Stimulated activated CD8-positive, alpha-beta memory T cell treated with anti-CD3 and anti-CD28 coated beads, Interleukin-4, amount 100 ng/mL, for 48 hours (primary cell): ENCODE measurements at places on chromosomes 12 and 14.

DNA sequence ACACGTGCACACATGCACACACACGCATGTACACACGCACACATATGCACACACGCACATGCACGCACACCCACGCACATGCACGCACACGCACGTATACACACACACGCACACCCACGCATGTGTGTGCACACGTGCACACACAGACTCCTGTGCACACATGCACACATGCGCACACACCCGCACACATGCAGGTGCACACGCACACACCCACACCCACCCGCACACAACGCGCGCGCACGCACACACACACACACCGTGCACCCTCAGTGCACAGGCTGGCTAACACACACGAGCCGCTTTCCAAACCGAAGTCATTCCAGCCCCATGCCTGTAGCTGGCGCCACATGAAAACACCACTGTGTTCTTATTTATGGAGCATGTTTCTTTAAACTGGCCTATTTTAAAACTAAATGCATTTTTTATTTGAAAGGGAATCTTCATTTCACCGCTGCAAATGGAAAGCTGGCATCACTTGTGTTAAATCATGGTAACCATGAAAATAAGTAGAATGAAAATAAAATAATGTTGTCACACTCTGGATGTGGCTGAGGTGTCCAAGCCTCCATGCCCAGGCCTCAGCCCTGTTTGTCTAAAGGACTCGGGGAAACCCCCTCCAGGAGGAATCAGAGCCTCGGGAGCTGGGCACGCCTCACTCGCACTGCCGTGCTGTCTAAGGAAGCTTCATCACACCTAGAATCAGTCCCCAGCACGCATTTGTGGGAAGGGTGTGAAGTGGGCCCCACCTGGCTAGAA is 45.1 kb downstream of the GALNT9 start:
- no peak for DNase-seq

- no peak for DNase-seq
These were observed 235.2 kb downstream of the CHST11 start for GRCh38 chr12:104691721-104692556.

- no peak for DNase-seq
These were observed 67.0 kb downstream of the PITPNM2 start for GRCh38 chr12:123083661-123084571.

DNA sequence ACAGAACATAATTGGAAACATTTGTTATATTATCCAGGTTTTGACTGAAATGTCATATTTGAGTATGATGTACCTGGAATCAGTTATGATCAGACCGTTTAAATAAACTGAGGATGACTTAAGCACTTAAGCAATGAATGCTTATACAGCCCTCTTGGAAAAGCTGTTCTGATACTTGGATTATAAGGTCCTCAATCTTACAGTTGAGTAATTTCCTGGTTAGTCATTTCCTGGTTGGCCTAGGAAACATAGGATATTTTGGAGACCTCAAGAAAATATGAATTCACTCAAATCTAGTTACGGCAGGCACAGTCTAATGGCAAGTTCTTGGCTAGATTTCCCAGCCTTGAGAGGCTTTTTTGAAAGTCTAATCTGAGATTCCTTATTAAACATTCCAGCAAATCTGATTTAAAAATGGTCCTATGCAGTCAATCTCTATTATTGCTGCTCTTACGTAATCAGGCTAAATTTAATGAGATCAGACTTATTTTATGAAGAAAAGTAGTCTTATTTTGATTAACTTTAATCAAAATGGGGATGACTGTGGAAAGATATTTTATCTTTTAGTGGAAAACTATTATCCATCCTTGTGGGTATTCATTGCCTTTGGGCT is 447.2 kb downstream of the SNAPC1 start:
- DNase-seq = no peak

- DNase-seq = no peak
These were observed 85.1 kb upstream of the ARHGAP5 start for GRCh38 chr14:31992011-31992447.

DNA sequence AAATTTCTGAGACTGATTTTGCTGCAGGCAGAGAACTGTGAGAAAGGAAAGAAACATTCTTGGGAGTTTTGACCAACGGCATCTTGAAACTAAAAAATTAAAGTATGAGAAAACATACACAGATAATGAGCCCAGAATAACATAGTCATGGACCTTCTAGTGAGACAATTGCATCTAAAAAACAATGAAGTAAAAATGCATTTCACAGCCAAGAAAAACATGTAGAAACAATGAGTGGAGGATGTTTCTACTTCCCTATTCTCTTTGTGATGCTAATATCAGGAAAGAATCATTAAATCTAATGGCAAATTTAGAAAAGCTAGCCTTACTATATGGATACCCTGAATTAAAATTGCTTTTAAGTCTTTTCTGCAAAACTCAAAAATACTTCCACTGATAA is 12.2 kb upstream of the PLEKHG7 start:
- no peak for DNase-seq

GRCh38 chr14:89401761-89402160 is 15.3 kb downstream of the FOXN3 start:
- no peak for DNase-seq

DNA sequence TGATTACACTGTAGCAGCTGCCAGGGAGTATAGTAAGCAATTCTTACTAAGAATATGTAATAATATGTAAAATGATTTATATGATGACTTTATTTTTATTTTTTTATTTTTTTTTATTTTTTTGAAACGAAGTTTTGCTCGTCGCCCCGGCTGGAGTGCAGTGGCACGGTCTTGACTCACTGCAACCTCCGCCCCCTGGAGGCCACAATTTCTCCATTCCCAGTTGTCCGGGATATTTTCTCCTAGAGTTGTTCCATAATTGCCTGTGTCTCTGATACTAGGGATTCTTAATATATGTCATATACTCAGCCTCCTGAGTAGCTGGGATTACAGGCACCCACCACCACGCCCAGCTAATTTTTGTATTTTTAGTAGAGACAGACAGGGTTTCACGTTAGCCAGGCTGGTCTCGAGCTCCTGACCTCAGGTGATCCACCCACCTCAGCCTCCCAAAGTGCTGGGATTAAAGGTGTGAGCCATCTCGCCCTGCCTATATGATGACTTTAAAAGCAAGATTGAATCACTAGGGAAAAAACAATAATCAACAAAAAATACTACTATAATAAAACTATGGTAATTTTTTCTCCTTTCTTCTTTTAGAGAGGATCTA is 12.2 kb upstream of the ITPR2 start:
- DNase-seq = no peak

DNA sequence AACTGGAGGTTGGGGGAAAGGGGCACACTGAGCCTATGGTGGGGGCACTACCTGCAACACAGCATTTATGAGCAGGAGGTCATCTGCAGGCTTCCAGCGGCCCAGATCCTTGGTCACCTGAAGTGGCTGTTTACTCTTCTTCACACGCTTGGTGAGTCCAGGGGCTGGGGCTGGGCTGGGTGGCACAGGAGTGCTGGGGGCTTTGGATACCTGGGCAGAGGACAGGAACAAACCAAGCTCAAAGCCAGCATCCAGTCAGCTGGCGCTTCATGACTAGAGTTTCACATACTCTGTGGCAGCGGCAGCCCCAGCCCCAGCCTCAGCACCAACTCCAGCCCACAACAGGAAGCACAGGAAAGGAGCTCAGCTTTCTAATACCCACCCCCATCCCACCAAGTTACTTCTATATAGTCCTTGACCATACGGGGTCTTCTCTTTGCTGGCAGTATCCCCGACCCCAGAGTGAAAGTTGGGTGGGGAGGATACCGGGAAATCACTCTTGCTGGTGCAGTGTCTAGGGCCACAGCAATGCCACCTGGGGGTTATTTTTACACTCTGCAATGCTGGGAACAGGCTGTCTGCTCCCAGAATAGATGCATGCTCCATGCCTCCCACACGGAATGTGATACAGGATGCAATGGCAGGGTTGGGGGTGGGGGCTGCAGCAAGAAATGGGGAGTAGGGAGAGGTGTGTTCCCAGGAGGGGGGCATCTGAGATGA is 3.1 kb downstream of the MCRS1 start:
- DNase-seq = no peak
